ENCODE measurements at places on chromosomes 5 and 9.

DNA sequence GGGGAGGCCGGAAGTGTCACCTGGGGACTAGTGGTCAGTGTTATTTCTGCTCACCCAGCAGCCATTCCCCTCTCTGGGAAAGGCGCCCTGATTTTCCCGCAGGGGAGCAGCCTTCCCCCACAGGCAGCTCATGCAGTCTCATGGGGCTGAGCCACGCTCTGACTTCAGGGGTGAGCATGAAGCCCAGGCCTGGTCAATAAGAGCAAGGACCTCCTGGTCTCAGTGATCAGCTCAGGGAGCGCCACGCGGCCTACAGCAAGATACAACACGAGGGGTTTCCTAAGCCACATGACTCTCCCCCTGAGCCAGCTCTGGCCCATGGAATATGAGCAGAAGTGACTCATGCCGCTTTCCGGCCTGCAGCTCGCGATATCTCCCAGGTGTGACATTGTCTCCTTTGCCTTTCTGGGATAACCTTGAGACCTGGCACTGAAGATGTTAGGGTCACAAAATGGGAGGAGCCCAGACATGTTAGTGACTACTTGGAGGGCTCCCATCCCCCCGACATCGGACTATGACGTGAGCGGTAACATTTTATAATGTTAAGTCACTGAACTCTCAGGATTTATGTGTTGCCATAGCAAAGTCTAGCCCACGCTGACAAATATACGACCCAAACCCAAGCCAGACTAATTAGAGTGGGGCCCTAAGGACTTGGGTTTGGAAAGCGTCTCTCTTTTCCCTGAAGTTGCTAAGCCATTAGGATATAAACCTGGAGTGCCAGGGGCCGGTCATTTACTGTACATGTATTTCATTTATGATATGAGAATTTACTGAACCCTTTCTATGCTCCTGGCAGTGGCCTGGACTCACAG, 46.5 kb upstream of the GFPT2 start:
- DNase-seq = no peak

GRCh38 chr5:16690243-16690852, 73.6 kb upstream of the RETREG1 start:
- DNase-seq = no peak

- no peak for DNase-seq
Measured at GRCh38 chr5:119943148-119943547, 313.8 kb downstream of the FAM170A start.

DNA sequence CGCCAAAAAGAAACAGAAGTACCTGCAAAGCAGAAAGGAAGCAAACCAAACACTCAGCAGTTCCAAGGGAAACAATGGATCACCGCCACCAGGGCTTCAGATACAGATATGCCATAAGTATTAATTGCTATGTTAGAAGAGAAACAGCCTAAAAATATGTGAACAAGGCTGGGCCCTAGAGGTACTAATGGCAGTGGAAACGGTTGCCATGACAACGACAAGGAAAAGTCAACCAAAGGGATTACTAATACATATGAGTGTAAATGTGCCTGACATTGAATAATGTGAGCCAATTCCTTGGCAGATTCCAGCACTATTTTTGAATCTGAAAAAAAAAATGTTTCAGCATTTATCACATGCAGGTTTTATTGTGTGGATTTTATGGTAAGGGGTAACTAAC, 75.0 kb downstream of the CAVIN4 start:
- no peak for DNase-seq

- DNase-seq = no peak
Measured at GRCh38 chr5:91401175-91401574, 18.1 kb upstream of the ARRDC3 start.

GRCh38 chr5:150653145-150653761, 7.8 kb upstream of the MYOZ3 start:
- no peak for DNase-seq

- DNase-seq = no peak
Measured at GRCh38 chr9:69986970-69987369, 56.7 kb upstream of the MAMDC2 start.

GRCh38 chr5:65863747-65864146, 62.6 kb upstream of the ERBIN start:
- DNase-seq = no peak

DNA sequence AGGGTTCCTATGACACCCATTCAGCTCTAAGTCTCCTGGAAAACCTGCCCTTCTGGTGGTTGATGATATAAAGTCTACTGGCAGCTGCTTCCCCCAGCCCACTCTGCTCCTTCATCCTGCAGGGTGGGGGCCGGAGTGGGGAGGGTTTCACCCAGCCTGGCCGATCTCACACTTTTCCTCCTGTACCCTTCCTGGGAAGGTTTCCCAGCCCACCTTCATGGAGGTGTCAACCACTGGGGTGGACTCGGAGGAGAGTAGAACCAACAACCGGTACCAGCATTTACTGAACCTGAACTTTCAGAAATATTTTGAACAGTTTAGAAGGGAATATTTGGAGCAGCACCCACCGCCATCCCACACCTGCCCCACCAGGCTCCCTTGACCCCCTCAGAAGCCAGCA, 30.4 kb downstream of the ROR2 start:
- no peak for DNase-seq

Measured in stimulated activated CD8-positive, alpha-beta memory T cell treated with anti-CD3 and anti-CD28 coated beads, Interleukin-15, amount 100 ng/mL, for 48 hours (primary cell).